Fibroblast of lung (primary cell): ENCODE measurements at places on chromosomes 2 and 18. TPM values are rescaled to one million over a fixed set of nuclear protein-coding genes. Genes with fewer than 3 reads are reported as not detected.

GRCh38 chr2:240430595-240430994 is 4.9 kb upstream of the GPC1 start:
- no peak for DNase-seq

DNA sequence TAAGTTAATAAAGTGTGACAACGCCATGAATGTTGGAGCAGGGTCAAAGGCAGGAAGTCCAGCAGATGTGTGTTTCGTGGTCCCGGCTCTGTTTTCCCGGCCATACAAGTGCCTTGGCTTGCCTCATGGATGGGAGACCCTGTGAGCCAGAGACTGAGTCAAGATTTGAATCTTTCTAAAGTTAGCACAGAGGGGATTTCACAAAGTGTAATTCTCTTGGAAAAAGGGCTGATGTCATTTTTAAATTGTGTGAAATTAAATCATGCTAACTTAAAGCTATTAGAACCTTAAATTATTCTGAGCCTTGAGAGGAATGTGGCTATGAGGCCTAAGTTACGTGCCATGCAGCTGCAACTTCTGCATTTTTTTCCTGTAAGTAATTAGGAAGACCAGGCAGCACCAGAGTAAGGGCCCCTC is 38.3 kb upstream of the RALBP1 start:
- peak; percentile 64 for DNase-seq

DNA sequence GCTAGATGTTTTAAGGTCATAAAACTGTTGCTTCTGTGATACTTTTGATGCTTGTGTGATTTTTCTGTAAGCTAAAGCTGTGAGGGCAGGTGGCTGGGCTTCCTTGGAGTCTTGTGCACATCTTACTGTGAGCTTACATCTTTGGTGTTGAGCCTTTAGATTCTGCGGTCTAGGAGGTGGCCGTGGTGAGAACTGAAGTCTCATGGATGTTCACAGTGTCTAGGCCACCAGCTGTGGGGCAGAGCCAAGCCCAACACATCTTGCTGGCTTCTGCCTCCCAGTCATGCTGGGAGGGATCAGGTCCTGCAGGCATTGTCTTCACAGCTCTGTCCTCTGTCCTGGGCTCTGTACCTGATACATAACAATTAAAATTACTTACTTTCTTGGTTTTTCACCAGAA is 219.7 kb upstream of the HS6ST1 start:
- peak; percentile 18 for DNase-seq

The RAB6C gene
- not detected in 2 replicates for total RNA-seq

The PLB1 gene
- total RNA-seq = 1.3 and 1.8 TPM in 2 replicates
